Endothelial cell of umbilical vein (primary cell): ENCODE measurements at places on chromosomes 6 and 20. TPM values are rescaled to one million over a fixed set of nuclear protein-coding genes. Genes with fewer than 3 reads are reported as not detected.

HLA-DOA gene
- total RNA-seq: not detected in 2 replicates

CEP85L gene
- 9.2 and 12.0 TPM in 2 replicates for total RNA-seq

CDYL gene
- 34.1 and 35.6 TPM in 2 replicates for total RNA-seq

RHAG gene
- total RNA-seq: not detected in 2 replicates

MCM9 gene
- total RNA-seq: 14.1 and 14.6 TPM in 2 replicates

RSPO3 gene
- 8.6 and 11.1 TPM in 2 replicates for total RNA-seq

COL10A1 gene
- not detected in 2 replicates for total RNA-seq

EGFL8 gene
- total RNA-seq: 12.6 and 13.6 TPM in 2 replicates

GNAS-AS1 gene
- total RNA-seq: 0.58 and 0.74 TPM in 2 replicates

- DNase-seq: no peak
Observed at GRCh38 chr6:73200247-73200646, 25.0 kb downstream of the KHDC1L start.

DNA sequence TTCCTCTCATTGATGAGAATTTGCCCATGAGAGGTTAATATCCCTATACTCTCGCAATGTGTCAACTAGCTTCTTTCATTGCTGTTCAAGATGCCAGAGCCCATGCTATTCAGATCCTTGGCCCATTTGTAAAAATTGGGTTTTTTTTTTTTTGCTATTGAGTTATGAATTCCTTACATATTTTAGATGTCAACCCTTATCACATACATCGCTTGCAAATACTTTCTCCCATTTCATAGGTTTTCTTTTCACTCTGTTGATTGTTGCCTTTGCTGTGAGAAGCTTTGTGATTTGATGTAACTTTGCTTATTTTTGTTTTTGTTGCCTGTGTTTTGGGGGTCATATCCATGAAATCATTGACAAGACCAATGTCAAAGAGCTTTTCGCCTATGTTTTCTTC lies 32.2 kb upstream of the IPCEF1 start:
- DNase-seq: no peak

- DNase-seq: no peak
Observed at GRCh38 chr6:101398716-101399615, 5.5 kb downstream of the GRIK2 start.

- peak; percentile 19 for DNase-seq
Observed at GRCh38 chr6:140018588-140018987, 644.1 kb upstream of the CITED2 start.

DNA sequence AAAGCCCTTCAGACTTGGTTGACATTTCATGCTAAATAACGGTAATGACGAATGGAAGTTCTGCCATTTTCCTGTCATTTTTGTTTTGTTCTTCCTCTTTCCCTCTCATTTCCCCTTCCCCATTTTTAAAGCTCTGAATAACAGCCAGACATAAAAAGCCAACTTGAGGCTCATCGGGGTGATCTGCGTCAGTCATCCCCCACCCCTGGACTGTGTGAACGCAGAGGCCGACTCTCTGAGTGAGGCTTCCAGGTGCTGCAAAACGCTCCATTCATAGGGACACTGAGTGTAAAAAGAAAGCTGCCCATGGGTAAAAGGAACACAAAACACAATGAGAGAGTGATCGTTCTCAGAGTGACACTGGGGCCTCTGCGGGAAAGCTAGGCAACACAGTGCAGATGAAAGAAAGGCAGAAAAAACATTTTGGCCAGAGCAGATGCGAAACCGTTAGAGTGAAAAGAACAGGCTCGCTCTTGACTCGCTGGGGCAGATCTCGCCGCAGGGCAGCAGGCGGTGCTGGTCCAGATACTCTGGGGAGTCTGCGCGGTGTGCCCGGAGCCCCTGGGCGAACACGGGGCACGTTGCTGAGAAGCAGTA lies 684.8 kb downstream of the QKI start:
- DNase-seq: no peak

- DNase-seq: peak; percentile 18
Observed at GRCh38 chr6:131744432-131745287, 33.8 kb upstream of the CTAGE9 start.

GRCh38 chr20:32446301-32447100 lies 88.4 kb downstream of the ASXL1 start:
- DNase-seq: no peak

DNA sequence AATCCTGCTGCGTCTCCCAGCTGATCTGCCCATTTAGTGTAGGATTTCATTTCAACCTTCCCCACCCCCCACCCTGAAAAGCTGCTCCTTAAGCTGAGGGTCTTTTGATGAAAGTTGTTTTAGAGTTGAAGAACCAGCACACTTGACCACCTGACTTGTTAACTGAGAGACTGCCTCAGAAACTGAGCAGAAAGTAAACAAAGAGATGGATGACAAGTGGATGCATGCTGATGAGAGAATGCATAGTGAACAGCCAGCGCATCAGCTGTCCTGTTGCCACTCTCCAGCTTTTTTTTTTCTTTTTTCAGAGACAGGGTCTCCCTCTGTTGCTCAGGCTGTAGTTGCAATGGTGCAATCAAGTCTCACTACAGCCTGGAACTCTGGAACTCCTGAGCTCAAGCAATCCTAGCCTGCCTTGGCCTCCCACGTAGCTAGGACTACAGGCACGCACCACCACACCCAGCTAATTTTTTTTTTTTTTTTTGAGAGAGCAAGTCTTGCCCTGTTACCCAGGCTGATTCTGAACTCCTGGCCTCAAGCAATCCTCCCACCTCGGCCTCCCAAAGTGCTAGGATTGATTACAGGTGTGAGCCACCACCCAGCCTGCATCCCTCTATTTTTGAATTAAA lies 9.5 kb downstream of the RPL10A start:
- no peak for DNase-seq

DNA sequence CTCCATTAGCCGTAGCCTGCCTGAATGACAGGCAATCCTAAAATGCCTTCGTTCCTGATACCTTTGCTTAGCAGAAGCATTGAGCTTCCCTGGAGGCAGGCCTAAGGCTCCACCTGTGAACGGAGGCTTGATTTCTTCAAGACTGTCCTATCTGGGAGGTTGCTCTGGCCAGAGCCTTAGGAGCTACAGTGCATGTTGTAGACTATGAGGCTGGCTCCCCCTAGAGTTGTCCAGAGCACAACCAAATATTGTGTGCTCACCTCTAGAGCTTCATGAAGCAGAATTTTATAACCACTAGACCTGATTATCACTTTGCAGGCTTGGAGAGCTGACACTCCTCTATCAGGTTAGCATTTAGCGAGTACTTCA lies 217.8 kb downstream of the MAFB start:
- DNase-seq: no peak

DNA sequence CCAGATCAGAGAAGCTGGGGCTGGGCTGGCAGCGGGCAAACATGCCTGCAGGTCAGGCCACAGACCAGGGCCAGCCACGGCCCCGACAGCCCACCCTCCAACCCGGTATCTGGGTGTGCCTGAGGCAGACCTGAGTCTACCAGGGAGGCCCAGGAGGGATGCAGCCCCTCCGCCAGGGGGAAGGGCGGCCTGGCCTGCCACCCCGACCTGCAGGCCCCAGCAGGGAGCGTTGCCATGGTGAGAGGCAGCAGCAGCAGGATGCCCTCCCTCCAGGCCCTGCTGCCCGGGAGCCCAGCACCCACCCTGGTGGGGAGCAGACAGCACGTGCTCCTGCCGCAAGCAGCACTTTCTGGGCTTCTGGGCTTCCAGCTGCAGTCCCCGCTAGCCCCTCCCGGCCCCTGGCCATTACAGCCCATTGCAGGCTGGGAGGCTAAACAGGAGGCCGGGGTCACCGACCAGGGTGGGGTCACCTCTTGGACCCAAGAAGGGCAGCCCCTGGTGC lies 3.8 kb upstream of the EEF1A2 start:
- no peak for DNase-seq

- no peak for DNase-seq
Observed at GRCh38 chr20:59630526-59630925, 26.2 kb downstream of the PHACTR3 start.

DNA sequence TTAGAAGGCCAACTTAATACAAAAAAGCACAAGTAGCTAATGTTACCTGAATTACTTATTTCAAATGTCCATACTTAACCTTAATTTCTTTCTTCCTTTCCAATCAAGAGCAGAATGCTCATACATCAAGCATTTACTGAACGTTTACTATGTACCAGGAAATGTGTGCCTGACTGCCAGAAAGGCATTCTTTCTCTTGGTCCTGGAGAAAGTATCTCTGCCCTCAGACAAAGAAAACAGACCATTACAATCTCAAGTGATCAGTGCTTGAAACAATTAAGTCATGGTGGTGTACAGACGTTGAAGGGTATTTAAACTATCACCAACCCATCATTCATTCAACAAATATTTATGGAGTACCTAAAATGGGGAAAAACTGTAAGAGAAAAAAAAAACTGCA lies 26.4 kb downstream of the CSNK2A1 start:
- DNase-seq: peak; percentile 19

DNA sequence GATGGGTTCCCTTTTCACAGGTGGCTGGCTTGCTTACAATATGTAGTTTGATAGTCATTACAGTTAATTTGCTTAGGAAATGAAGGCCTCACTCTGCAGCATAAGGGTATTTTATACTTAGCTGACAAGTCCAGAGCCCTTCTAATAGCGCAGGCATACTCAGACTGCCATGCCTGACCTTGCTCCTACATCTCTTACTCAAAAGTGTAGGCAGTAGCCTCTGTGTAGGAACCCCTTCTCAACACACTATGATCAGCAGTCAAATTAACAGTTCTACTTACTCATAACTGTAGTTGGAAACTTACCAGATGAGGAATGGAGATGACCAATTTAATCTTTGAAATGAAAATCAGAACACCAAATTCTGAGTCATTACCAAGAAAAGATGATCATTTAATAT lies 373.5 kb downstream of the TBC1D32 start:
- no peak for DNase-seq

- peak; percentile 24 for DNase-seq
Observed at GRCh38 chr6:169700296-169700695, 1.5 kb downstream of the WDR27 start.

- peak; percentile 8 for DNase-seq
Observed at GRCh38 chr20:437787-438486, 24.4 kb downstream of the TBC1D20 start.

GRCh38 chr6:169982461-169983386 lies 231.3 kb downstream of the ERMARD start:
- no peak for DNase-seq

GRCh38 chr6:147135211-147135681 lies 69.0 kb upstream of the STXBP5 start:
- DNase-seq: no peak

DNA sequence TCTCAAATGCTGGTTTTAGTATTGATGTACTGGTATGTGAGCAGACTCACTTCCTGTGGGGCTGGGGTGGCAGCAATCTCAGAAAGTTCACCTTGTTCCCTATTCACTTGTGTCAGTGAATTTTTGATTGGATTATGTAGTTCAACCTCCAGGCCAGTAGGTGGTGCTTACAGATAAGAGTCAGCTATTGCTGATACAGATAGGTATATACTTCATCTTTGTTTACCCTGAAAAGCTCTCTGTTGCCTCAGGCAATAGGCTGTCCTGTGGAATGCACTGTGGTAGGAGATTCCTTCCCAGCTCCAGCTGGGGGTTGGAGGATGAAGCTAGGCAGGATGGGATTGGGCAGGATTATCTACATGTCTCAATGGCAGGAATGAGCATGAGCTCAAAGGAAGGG lies 851.2 kb upstream of the EYS start:
- DNase-seq: no peak
